NCI-H510A (cell line): ENCODE measurements at places on chromosomes 7 and 10.

DNA sequence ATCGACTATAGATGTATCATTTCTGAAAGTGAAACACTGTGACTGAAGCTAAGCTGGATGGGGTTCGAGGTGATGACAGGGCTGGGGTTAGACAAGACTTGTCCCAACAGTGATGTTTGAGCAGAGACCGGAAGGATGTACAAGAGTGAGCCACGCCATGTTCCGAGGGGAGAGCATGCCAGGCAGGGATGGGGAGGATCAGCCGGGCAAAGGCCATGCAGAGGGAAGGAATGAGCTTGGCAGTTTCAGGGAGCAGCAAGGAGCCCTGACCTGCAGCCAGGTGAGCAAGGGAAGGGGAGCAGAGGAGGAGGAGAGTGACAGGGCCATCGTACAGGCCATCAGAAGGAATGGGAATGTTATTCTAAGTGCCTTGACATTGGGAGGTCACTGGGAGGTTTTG, 114.9 kb upstream of the GPR26 start:
- no peak for DNase-seq

- DNase-seq = no peak
Measured at GRCh38 chr10:1257274-1257673, 201.1 kb downstream of the WDR37 start.

- DNase-seq = no peak
Measured at GRCh38 chr7:14582010-14582409, 320.5 kb downstream of the DGKB start.

- DNase-seq = no peak
Measured at GRCh38 chr10:97003804-97004201, 171.7 kb downstream of the LCOR start.

- DNase-seq = no peak
Measured at GRCh38 chr10:131972474-131973071, 9.2 kb downstream of the BNIP3 start.
